ENCODE measurements at places on chromosomes 3 and 15.

- DNase-seq, result peak; percentile 5
Measured at GRCh38 chr15:25243800-25244097, 195.1 kb downstream of the UBE3A start.

- DNase-seq, result no peak
Measured at GRCh38 chr15:96183867-96184266, 146.6 kb upstream of the NR2F2 start.

- no peak for DNase-seq
Measured at GRCh38 chr3:12686096-12686495, 22.2 kb upstream of the RAF1 start.

DNA sequence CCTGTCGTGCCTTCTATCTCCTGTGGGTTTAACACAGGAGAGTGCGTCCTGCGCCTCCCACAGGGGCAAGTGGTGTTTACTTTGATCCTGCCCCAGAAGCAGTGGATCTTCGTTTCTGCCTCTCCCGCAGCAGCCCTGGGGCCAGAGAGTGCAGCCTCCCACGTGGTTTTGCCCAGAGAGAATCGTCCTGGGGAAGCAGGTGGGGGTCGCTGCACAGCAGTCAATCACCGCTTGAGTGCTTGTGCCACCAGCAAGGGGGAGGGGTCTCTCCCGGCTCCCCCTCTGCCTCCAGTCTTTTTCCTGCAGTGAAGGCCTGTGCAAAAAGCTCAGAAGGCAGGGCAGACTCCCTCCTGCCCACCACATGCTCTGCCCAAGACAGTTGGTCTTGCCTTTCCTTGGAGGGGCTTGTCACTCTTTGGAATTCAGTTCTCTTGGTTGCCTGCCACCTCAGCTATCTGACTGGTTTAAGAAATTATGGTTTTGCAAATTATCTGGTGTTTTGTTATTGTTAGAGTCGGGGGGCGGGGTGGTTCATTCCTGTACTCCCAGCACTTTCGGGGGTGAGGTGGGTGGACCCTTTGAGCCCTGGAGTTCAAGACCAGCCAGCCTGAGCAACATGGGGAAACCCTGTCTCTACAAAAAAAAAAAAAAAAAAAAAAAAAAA lies 26.9 kb downstream of the STOML1 start:
- DNase-seq, result no peak

DNA sequence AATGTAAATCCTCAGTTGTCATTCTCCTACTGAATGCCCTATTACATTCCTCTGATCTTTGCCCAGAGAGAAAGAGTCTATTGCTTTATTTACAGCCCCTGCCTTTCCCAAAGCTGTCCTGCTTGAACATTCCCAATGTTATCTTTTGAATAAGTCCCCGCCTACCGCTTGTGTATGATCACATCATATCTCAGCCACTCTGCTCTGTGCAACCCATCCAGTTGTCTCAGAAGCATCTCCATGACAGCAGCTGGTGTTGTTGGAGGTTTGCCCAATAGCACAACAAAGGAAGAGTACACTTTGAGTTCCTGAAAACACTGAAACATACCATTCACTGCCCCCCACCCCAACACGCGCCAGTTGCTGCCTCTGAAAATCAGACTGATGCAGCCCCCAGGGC lies 22.0 kb upstream of the FAM3D start:
- no peak for DNase-seq
